ENCODE measurements at places on chromosomes 6 and 20.

DNA sequence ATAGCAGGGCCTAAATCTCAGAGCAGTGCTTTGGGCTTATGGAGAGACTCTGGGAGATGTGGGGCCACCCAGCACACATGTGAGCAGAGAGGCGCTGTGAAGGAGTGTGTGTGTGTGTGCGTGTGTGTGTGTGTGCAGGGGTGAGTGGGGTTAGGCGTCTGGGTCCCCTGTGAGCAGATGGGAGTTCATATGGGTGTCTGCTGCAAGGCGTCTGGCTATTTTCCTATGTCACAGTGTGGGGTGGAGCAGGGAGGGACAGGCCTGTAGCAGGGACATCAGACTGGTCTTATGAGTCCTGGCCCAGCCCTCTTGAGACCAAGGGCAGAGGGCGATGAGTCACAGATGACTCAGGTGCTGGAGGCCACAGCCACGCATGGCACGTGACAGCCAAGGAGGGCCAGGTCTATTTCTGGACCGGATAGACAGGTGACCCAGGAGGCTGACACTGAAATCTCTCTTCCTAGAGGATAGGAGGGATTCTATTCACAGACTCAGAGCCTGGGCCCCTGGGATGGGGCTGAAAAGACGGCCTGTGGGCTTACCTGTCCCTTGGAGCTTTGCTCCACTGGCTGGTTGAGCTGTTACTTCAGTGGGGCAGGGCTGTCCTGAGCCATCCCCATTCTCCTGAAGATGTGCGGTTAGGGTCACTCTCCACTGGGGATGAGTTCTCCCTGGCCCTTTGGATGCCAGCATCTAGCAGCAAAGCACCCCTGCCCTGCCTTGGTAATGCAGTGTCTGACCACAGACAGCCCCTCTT lies 28.9 kb downstream of the VEGFA start:
- no peak for DNase-seq

GRCh38 chr6:146928503-146928902 lies 275.7 kb upstream of the STXBP5 start:
- DNase-seq, result no peak

GRCh38 chr6:7215131-7215530 lies 97.9 kb downstream of the SSR1 start:
- DNase-seq, result no peak

DNA sequence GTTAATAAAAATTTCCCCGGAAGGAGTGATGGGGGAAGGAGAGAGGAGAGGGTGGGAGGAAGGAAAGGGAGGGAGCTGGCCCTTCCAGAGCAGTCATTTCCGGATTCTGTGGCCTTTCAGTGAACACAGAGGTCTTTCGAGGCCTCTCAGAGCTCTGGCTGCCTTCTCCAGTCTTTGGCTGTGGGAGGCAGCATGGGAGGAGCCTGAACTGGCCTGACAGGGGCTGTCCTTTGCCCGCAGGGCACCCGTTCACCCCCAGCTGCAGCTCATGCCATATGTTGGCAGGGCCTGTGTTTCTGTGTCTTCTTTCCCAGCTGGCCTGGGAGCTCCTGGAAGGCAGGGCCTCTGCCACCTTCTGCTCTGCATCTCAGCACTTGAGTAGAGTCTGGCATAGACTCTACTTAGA lies 95.5 kb downstream of the PPP1R14C start:
- no peak for DNase-seq

DNA sequence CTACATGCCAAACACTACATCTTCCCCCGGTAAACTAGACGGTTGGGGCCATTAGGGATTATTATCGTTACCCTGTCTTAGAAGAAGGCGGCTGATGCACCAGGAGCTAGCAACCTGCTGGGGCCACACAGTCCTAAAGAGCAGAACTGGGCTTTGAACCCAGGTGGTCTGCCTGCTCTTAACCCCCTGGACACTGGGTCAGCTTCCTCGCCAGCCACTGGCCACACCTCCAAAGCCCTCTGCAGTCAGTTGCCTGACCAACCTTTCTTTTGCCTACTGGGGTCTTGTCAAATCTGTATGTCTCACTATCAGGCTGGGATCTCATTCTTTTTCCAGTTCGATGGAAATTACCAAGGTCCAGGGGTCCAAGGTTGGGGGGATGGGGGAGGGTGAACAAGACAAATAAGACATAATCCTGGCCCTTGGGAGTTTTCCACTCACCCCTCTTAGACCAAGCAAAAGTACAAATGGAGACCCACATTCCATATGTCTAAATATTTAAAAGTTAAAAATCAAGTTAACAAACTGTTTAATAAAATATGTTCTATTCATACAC lies 34.0 kb upstream of the FOXP4 start:
- DNase-seq, result no peak

DNA sequence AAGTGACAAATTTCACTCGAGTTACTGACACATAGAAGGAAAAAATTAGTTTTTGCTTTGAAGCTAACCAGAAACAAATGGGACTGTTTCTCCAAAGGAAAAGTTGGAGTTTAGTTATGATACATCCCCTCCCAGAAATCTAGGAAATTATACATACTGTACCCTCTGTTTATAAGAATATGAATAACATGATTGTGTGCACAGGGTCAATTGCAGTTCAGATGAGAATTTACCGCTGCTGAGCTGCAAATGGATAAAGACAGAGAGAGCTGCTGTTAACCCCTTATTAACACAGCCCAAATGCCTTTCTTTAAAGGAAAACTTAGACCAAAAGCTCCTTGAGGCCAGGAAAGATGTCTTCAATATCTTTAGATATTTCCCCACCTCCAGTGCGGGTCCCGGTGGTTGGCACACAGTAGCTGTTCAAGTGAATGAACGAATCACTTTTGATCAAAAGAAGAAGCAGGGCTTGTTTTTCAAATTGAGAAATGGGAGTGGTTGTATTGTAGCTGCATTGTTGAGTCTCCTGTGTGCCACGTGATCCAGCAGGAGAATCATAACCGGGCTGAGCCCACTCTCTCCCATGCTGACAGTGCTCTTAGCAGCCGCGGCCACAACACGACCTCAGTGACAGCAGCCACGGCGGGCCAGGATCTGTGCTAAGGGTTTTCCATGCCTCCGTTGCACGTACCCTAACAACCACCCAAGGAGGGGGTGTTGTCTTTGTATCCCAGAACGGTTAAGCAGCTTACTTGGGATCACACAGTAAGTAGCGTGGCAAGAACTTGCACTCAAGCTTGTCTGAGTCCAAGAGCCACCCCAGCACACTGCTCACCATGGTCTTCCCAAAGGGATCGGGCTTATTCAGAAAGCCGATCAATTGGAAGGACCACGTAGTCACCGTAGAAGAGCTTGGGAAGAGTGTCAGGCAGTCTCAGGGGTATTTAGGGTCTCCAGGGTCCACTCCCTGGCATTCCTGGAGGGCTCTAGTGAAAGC lies 53.5 kb upstream of the BMP6 start:
- no peak for DNase-seq

GRCh38 chr6:98548301-98548700 lies 286.1 kb upstream of the POU3F2 start:
- DNase-seq, result no peak

DNA sequence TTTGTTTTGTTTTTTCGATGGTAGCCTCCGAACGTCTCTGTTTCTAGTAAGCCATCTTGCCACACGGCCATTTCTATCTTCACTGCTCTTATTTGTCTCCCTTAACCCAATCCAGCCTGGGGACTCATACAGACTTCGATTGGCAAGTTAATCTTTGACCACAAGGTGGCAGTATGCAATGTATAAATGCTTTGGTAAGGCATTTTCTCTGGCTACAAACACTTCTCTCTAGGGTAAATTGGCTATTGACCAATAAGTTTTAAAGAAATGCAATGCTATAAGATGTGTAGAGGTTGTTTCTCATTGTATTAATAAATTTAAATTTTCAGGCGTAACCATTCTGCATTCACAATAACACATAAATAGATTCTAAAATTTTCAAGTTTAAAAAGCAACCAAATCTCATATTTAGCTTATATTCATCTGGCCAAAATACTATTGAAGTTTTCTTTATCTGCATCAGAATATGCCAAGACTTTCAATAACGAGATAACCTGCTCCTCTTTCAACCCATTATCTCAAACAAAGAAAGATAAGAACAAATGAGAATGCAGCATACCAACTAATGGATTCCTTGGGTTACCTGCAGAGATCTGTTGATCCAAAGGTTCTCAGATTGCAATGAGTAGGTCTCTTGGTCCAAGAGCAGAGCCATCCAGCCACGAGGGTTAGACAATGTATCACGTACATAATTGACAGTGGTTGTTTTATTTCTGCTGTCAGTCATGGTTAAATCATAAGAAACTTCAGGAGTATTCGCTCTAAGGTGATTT lies 231.9 kb downstream of the PKHD1 start:
- no peak for DNase-seq

DNA sequence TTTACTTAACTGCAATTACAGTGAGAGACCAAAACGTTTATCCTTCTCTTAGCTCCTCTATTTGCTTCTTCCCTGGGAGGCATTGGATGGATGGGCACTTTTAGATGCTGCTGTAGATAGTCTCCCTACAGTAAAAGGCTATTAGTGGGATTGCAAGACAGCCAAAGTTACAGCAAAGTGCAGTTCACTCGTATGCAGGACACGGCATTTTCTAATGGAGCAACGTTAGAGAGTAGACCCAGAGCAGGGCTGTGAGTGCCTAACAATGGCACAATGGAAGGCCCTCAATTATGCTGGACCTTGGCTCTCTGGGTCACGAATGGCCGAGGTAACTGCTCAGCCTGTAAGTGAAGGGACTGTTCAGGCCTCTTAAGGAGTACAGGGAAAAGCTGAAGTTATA lies 605.8 kb upstream of the NOX3 start:
- DNase-seq, result no peak

DNA sequence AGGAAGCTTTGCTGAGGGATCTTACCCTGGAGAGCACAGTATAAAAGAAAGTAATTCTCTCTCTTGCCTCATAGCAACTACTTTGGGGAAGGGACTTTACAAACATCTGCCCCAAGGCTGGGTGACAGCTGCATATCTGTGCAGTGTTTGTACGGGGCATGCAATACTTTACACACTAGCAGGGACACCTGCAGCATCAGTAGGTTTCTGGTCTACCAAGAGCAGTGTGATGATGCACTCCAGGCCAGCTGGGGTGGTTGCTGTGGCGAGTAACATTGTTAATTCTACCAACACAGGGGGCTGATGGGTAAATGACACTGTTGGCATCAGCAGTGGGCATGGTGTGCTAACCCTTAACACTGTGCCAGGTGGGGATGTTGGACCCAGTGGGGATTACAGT lies 48.0 kb downstream of the ADTRP start:
- DNase-seq, result no peak

- no peak for DNase-seq
Observed at GRCh38 chr6:30882759-30883684, 1.3 kb upstream of the DDR1 start.

GRCh38 chr6:43103253-43103876 lies 27.3 kb downstream of the PTK7 start:
- no peak for DNase-seq

GRCh38 chr20:54107181-54107580 lies 36.8 kb upstream of the BCAS1 start:
- DNase-seq, result no peak

DNA sequence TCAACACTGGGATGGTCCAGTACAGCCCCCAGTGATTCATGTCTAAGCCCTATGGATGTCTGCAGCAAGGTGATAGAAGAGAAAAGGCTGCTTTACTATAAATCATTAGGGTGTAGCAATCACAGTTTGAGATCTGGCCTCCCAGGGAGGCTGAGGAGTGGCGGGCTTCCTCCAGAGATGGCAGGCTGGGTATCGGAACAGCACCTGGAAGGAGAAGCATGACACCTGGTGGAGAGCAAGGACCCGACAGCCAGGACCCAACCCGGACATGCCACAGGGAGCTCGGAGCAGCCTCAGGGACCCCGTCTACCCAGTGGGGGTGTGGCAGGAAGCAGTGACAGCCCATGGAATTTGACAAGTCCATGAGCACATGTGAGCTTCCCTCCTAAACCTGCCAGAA lies 114.8 kb upstream of the CD93 start:
- no peak for DNase-seq

DNA sequence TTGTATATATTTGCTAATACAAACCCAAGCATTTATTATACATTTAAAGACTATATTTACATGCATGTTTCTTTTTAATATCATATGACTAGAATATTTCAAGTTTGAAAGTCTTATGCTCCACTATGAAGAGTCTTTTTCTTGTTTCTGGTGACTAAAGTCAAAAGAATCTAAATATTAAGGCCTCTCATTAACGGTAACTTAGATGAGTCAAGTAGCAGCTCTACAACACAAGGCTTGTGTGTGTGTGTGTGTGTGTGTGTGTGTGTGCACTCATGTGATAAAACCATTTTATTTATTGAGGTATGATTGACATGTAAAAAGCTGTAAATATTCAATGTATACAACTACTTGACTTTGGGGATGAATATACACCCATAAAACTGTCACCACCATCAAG lies 275.6 kb downstream of the TFAP2B start:
- no peak for DNase-seq
